ENCODE measurements at places on chromosomes 2 and 18.
A peak's percentile ranks its signal among the peaks of the same experiment; 100 is the strongest.

DNA sequence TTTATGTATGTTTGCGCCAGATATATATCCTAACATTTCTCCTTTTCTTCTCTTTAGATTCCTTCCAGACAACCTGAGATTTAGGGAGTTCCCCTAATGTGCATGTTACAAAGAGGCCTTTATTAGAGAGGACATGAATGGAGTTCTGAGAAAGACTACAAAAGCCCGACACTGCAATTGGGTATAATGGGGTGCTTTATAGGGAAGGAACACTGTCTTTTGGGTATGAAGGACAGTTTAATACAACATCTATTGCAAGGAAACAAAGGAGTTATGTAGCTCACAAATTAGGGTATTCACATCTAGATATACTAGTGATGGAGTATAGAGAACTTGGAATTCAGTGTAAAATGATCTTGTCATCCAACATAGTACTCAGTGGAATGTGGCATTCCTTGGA, 383.8 kb downstream of the FIGN start:
- DNase-seq, result no peak

DNA sequence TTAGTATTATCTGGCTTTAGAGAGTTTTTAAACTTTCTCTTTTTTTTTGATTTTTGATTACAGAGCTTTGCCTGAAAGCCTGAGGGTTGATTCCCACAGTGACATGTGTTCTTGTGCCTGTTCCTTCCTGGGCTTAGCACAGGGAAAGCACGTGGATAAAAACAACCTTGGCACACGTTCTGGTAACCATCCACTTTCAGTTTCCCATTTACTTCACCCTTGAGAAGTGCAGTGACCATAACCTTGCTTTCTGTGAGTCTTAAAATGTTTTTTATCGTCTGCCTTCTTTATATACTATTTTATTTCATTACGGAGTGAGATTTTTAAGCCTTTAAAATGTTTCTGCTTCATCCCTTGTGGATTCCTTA, 11.5 kb downstream of the CD226 start:
- DNase-seq, result no peak

DNA sequence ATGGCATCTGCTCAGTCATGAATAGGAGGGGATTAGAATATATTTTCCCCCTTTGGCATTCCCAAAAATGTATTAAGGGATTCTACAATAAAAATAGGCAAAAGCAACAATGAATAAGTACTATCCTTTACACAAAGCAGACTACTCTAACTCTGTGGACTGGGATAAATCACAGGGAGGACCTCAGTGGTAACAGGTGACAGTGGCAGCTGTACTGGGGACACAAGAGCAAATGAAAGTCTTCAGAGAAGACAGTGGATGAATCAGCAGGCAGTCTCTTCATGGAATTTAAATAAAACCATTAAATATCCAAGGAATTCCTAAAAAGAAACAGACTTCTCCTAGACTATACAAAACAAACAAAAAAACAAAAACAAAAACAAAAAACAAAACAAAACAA, 4.8 kb downstream of the CDH7 start:
- no peak for DNase-seq

DNA sequence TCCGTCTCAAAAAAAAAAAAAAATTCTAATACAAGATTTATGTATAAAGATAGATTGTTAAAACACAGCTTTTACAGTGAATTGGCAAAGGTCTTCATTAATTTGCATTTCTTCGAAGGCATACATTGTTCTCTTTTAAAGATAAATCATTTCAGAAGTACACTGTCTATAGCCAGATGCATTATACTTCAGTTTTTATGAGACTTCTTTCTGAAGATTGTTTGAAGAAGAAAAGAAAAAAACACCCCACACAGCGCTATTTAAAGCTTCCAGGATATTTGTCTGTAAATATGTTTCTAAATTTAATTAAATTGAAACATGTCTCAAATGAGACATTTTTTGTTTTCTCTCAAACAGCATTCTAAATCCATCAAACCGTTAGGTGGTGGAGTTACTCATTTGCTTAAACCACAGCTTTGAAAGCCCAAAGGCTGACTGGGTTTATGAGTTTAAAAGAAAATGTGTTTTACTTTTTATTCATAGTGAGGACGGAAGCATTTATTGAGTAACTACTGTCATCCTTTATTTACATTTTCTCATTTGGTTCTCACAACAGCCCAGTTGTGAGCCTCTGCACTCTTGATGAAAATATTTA, 42.4 kb upstream of the C1GALT1C1L start:
- DNase-seq, result no peak

- DNase-seq, result no peak
Measured at GRCh38 chr2:43399515-43400264, 173.3 kb upstream of the ZFP36L2 start.

DNA sequence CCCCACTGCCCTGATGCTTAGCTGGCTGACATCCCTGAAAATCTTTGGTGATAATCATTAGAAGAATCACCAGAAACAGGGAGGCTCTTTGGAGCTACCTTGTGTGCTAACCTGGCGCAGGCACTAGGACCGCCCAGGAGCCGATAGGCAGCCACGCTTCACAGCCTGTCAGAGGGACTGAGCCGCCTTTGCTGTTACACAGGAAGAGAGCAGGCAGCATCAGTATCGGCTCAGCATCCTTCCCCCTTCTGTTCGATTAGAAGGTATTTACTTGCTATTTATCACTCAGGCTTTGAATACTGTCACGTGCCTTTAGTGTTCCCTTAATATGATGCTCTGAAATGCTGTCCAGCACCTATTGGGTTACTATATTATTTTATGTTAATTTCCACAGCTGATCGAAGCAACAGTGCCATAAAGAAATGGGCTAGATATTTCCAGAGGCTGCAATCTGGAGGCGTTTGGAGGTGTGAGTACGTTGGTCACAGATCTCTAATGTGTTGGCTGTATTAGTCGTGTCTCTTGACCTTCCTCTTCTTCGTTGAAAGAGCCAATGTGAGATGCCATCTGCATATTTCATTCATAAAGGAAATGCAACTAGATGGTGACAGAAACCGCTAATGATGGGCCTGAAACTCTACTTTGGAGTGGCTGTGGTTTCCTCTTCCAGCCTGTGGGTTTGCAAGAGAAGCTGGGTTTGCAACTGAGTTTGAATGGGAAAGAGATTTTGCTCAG, 110.4 kb upstream of the RAB27B start:
- peak; percentile 50 for DNase-seq

DNA sequence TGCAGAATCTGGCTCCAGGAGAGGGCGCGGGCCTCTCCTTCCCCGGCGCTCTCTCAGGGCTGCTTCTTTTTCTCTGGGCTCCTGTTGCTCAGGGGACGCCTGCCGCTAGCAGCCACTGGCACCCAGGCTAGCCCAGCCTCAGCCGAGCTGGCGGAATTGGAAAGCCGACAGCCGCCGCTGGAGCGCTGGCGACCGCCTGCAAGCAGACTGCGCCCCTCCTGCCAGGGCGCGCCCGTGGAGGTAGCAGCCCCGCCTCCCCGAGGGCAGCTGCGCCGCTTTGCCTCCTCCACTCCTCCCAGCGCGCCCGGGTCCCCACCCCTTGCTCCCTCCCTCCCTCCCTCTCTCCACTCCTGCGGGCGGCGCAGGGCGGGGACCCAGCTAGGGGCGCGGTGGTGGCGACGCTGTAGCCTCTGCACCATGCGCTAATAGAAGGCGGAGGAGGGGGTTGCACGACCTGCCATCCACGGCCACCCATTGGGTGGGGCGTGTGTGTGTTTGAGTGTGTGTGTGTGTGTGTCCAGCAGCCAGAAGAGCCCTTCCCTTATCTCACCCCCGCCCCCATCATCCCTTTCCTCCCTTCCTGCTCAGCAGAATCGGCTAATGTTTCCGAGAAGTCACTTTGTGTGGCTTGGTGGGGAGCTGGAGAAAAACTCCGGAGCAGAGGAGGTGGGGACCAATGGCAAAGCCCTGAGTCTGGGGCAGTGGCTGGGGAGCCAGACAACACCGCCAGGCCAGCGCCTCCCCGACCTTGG, at the start of gene SCN9A:
SCN9A (minus strand) TSS at position 209 of the 752 bp plus-strand sequence. CDS start 64,188 bp downstream, outside the sequence.
- DNase-seq, result no peak

GRCh38 chr18:13290856-13291271, 72.3 kb downstream of the LDLRAD4 start:
- peak; percentile 62 for DNase-seq

DNA sequence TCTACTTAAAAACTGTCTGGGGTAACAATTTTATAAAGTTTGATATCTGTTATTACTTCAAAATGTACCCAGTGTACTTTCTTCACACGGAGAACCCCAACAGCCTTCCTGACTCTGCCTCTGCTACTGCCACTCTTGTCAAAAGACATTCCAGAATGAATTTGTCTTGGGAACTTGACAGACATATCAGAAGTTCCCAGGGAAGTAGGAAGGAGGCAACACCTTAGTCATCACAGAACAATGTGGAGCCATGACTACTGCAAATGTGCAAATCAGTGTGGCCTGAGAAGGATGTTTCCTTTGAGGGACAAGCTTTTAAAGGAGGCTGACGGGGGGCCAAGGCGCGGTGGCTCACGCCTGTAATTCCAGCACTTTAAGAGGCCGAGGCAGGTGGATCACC, 133.8 kb upstream of the RNF152 start:
- DNase-seq, result no peak

All from central memory CD4-positive, alpha-beta T cell (primary cell).